Kidney tubule cell (primary cell): ENCODE measurements at places on chromosomes 12 and 14.
A peak's percentile ranks its signal among the peaks of the same experiment; 100 is the strongest.

GRCh38 chr12:4535092-4535491 is 3.6 kb upstream of the RAD51AP1 start:
- no peak for DNase-seq

GRCh38 chr14:96126783-96127271 is 77.8 kb upstream of the BDKRB2 start:
- no peak for DNase-seq

GRCh38 chr12:50056639-50056976 is 788 bp upstream of the ASIC1 start:
- no peak for DNase-seq

DNA sequence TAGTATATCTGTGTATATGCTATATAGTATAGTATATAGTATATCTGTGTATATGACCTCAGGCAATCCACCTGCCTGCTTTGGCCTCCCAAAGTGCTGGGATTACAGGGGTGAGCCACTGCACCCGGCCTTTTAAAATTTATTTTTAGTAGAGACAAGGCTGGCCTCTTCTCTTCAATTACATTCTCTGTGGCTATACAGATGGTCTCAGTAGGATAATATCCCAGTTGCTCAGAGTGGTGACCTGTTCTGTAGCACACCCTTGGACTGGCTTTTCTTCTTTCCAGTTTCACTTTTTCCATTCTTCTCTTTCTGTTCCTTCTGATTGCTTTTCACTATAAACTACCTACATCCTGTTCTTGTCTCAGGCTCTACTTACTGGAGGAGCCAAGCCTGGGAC is 3.1 kb upstream of the NFATC4 start:
- no peak for DNase-seq

DNA sequence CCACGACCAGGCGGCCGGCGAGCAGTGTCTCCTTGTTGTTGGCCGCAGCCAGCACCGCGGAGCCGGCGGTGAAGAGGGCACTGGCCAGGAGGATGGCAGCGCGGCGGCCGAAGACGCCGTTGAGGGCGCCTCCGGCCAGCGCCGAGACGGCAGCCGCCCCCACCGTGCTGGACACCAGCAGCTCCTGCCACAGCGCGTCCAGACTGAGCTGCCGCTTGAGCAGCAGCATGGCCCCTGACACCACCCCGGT is 691 bp downstream of the SLC2A13 start:
- no peak for DNase-seq

DNA sequence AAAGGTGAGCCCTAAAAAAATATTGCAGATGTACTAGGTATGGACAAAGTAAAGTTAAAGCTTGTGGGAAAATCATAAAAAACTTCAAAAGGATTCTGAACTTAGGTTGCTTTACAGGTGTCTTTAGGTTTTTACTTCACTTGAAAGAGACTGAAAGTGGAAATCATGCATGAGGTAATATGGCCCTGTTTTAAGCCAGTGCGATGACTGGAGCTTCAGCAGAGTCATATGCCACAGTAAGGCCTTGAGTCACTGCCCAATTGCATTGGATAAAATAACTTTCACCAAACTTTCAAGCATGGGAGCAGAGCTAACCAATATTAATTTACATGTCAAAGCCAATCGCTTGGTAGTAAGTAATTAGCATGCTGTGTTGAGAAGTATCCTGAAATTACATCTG is 63.9 kb upstream of the TMEM260 start:
- DNase-seq: no peak

DNA sequence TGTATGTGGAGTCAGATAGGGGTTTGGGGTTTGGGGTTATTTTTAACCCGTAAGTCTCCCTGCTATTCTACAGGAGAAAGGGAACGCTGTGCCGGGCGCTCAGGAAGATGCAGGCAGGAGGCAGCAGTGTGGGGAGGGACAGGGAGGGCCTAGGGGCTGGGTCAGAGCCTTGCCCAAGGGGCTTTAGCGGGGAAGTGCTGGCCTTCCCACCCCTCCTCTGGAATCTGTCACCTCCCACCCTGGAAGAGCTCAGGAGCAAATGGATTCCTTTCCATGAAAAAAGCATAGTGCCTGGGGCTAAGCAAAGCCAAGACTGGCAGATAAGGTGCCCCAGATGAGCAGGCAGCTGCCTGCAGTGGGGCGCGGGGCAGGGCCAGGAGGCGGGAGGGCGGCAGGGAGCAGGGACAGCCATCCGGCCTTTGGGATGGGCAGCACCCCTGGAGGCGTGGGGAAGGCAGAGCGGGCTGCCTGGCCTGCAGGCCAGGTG is 7.3 kb upstream of the INF2 start:
- no peak for DNase-seq

DNA sequence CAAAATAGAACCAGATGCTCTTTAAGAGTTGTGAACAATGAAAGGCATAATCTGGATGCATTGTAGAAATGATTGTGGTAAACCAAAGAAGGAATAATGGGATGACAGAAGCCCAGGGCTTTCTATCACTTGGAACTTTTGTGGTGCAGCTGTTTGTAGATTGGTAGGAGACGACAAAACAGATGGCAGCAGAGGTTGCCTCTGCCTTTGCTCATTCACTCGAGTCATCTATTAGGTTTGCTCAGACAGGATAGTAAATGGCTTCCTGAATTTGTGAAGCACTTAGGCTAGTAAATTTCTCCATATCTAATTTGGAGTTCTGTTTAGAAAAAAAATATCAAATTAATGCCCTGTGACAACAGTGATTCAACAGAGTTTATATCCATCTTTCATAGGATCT is 78.4 kb downstream of the FGD4 start:
- DNase-seq: peak; percentile 55

GRCh38 chr12:581746-582145 is 81.5 kb downstream of the NINJ2 start:
- no peak for DNase-seq

- DNase-seq: no peak
Observed at GRCh38 chr12:90257927-90258624, 549.4 kb upstream of the ATP2B1 start.

DNA sequence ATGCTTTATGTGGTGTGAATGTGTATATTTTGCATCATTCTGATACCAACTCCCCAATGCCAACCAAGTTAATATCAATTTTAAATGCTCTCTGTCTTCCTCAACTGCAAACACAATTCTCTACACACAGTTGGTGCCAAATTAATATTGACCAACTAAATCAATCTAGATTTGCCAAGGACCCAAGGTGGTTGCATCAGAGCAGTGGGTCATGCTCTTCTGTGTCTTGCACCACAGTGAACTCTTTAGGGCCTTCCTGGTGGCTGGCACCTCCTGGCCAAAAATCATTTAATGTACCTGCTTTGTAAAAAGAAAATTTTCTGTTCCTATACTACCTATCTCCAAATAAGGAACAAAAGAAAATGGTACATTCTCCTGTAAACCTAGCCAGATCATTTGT is 14.1 kb downstream of the COQ10A start:
- no peak for DNase-seq

GRCh38 chr14:61284001-61284400 is 2.9 kb upstream of the TMEM30B start:
- no peak for DNase-seq

DNA sequence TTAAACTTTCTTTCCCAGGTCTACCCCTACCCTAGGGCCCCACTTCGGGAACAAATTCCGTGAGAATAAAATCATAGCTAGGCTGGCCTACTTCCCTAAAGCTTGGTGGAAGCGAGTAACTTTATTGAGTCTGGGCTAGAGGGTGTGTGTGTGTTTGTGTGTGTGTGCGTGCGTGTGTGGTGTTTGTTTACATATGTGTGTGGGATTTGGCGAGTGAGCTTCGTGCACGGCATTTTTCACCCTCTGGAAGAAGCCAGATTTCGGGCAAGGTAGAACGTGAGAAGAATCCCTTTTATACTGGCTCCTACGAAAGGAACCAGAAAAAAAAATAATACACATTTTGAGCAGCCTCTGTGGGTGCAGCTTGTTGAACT is 7.5 kb upstream of the LHX5 start:
- no peak for DNase-seq

DNA sequence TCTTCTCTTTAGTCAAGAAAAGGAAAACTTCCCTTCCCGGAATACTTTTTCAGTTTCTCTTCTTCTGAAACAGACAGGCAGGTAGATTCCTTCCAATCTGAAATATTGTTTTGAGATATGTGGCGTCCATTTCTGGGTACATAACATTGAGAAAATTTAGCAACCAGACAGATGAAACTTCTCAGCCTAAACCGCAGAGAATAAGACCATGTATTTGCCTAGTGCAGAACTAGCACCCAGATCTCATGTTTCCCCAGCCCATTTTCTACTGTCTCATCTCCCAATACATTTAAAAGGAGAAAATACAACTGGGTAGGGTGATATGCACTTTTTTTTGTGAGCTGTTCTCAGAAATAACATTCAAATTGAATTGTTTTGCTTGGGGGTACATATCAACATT is 6.4 kb downstream of the AVPR1A start:
- no peak for DNase-seq
